Dermis microvascular lymphatic vessel endothelial cell (primary cell): ENCODE measurements at places on chromosomes 1 and 21. TPM values are rescaled to one million over a fixed set of nuclear protein-coding genes. Genes with fewer than 3 reads are reported as not detected.

GRCh38 chr1:22586356-22587130 is 23.3 kb downstream of the EPHA8 start:
- DNase-seq, result no peak

Gene PRKCZ
- total RNA-seq, result 23.8 and 24.0 TPM in 2 replicates

Gene TEDDM1
- not detected in 2 replicates for total RNA-seq

DNA sequence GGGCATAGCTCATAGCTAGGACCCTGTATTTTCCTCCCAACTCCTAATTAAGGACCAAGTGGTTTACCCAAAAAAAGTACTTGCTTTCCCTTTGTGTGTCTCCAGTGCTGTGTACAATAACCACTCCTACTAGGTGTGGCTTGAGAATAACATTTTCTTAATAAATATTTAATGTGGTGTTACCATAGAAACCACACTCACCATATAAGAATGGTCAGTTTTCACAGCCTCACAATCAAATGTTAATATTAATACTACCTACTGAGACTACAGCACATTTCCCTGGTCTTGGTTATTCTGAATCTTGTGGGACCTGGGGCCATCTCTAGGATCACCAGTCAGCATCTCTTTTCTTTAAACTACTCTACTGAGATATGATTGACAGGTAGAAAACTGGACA is 83.5 kb upstream of the BCAR3 start:
- no peak for DNase-seq

Gene EDARADD
- total RNA-seq, result under 0.01 TPM in 2 replicates

GRCh38 chr1:183303901-183304300 is 114.3 kb downstream of the NMNAT2 start:
- no peak for DNase-seq

- no peak for DNase-seq
Observed at GRCh38 chr1:92797297-92797696, 12.4 kb upstream of the EVI5 start.

DNA sequence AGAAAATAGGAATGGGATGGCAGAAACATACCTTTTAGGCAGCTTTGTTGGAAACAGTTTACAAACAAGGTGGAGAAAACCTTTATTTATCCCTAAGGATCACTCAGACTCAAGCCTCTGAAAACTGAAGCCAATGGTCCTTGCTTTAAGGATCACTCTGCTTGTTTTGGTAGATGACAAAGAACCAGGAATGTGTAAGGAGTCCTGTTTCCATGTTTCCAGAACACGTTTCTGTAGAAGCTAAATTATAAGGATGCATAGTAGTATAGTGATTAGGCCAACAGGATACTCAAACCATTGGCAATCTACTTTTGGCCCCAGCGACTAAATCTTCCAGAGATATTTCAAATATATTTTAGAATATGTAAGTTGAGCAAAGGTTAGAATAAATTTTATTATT is 149.1 kb upstream of the HP1BP3 start:
- DNase-seq, result no peak

- DNase-seq, result no peak
Observed at GRCh38 chr1:8213136-8213535, 104.8 kb upstream of the SLC45A1 start.
